ENCODE measurements at places on chromosomes 5 and 9.

GRCh38 chr5:147430628-147431027 lies 79.2 kb downstream of the DPYSL3 start:
- DNase-seq: no peak

- DNase-seq: no peak
Measured at GRCh38 chr5:140073296-140073695, 30.2 kb upstream of the NRG2 start.

DNA sequence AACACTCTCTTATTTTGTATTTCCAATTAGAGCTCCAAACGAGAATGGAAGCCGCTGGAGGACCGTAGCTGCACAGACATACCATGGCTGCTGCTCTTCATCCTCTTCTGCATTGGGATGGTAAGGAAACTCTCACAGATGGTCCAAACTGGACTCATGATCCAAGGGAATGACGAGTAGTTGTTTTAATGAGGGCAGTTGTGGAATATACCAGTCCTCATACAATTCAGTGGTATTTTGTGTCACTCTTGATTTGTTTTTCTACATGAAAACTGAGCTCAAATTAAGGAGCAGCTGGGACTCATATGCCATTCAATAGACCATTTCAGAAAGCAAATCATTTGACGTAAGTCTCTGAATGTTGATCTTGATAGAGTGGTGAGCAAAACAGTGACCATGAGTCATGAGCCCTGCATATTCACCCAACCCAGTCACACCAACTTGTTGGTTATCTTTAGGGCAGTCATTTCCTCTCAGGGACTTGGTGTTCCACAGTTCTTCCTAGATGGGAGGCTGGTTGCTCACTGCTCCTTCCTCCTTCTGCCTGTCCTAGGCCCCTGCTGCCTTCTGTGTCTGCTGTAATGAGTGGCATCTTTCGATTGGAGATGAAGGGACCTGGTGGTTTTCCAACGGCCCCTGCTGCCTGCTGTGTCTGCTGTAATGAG lies 54.9 kb downstream of the SLC44A1 start:
- no peak for DNase-seq

- DNase-seq: no peak
Measured at GRCh38 chr5:65556718-65557117, 6.2 kb downstream of the CENPK start.

- no peak for DNase-seq
Measured at GRCh38 chr9:122058709-122059108, 34.4 kb downstream of the TTLL11 start.

DNA sequence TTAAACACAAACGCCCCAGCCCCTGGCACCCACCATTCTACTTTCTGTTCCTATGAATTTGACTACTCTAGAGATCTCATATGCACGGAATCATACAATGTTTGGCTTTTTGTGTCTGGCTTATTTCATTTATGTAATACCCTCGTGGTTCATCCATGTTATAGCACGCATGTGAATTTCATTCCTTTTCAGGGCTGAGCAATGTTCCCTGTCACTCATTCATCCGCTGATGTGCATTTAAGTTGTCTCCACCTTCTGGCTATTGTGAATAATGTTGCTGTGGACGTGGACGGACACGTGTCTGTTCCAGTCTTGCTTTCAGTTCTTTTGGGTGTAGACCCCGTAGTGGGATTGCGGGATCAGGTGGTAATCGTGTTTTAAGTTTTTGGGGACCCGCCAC lies 79.9 kb upstream of the BARHL1 start:
- DNase-seq: no peak

DNA sequence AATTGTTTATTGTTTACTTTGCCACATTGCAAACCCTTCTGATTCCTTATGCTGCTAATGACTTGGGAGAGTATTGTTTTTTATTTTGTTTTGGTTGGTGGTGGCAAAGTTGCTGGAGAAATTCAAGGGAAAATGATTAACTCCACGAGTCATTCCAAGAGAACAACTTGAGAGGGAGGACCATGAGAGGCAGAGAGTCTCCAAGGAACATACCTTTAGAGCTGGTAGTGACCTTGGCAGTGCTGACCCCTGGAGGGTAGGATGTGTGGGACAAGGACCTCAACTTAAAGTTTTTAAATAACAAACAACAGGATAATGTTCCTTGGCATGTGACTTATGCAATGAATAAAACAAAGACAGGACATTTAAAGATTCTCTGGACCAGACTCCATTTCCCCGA lies 139.7 kb downstream of the LRRC70 start:
- no peak for DNase-seq

GRCh38 chr5:125798307-125798706 lies 624.9 kb upstream of the GRAMD2B start:
- no peak for DNase-seq

DNA sequence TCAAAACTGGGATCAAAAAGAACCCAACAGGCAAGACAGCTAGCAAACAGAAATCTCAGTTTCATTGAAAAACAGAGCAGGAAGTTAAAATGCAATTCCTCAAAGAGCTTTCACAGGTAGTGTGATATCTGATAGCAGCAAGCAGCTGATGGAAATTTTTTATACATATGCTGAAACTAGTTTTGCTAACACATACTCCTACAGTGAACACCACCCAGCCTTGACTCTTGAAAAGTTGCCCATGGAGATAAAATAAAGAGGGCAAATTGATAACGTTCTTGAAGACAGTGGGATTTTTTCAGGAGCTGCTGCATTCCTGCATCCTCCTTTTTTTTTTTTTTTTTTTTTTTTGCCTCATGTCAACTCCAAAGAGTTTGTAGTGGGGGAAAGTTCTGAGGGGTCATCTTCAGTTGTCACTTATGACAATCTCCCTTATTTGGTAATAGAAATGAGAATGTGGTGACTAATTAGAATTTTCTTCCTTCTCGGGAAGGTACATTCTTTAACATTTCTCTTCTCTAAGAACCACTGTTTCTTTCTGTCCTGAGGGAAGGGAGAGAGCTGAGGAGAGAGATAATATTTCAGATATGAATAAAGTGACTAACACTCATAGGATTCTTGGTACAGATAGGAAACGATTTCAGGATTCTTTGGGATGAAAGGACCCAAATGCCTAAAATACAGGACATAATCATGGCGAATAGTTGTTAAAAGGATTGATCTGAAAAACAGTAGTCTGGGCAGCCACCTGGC lies 24.6 kb downstream of the SH3RF2 start:
- DNase-seq: no peak

All from activated CD8-positive, alpha-beta memory T cell treated with anti-CD3 and anti-CD28 coated beads for 1 hour (primary cell).